ENCODE measurements at places on chromosomes 1 and 21.

DNA sequence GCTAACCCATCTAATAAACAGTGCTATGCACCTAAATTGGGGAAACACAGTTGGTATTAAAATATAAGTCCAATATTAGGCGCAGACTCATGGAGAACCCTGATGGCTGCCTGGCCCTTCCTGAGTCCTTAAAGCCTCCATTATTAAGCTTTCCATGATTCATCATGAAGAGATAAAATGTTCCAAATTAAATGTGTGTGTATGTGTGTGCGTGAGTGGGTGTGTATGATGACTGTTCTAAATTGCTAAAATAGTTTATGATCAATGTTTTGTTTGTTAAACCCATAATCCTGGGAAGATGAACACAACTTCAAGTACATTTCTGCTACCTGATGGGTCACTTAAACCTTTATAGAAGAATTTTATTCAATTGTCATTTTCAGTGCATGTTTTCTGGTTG is 6.3 kb upstream of the RBBP5 start:
- DNase-seq: no peak

GRCh38 chr1:24547195-24547594 is 8.7 kb upstream of the NCMAP start:
- DNase-seq: no peak

- DNase-seq: peak; percentile 95
These were observed 6.2 kb downstream of the E2F2 start for GRCh38 chr1:23524716-23525401.

GRCh38 chr1:112251766-112252506 is 144.1 kb upstream of the CTTNBP2NL start:
- no peak for DNase-seq

GRCh38 chr1:21638531-21639341 is 30.4 kb downstream of the RAP1GAP start:
- peak; percentile 74 for DNase-seq

- no peak for DNase-seq
These were observed 43.7 kb upstream of the EPS8L3 start for GRCh38 chr1:109807402-109807801.

All from hematopoietic multipotent progenitor cell treated with erythropoietin and hydrocortisone succinate and interleukin-3 and kit ligand, for 8 days (in vitro differentiated cells).